ENCODE measurements at places on chromosomes 6 and 20. TPM values are rescaled to one million over a fixed set of nuclear protein-coding genes. Genes with fewer than 3 reads are reported as not detected.

THBD gene
- 79.6 TPM for polyA plus RNA-seq

ZFP64 gene
- 9.3 TPM for polyA plus RNA-seq

RAET1L gene
- polyA plus RNA-seq, result not detected

- no peak overlapping the region for H3K27ac ChIP-seq
- H3K36me3 ChIP-seq, result no peaks in the 10 kb centered on the region
- no peaks in the 10 kb centered on the region for H3K27me3 ChIP-seq
- H3K4me3 ChIP-seq, result no peak overlapping the region
Observed at GRCh38 chr6:19477563-19477962, 359.6 kb upstream of the ID4 start.

GRCh38 chr6:32439602-32440214, at the start of gene HLA-DRA:
HLA-DRA (plus strand) TSS chr6:32439887; CDS start chr6:32439951, 64 bp downstream.
- H3K4me1 ChIP-seq, result no peaks in the 10 kb centered on the region
- no peaks in the 10 kb centered on the region for H3K27me3 ChIP-seq
- H3K4me3 ChIP-seq, result no peak within 1 kb of the TSS

DNA sequence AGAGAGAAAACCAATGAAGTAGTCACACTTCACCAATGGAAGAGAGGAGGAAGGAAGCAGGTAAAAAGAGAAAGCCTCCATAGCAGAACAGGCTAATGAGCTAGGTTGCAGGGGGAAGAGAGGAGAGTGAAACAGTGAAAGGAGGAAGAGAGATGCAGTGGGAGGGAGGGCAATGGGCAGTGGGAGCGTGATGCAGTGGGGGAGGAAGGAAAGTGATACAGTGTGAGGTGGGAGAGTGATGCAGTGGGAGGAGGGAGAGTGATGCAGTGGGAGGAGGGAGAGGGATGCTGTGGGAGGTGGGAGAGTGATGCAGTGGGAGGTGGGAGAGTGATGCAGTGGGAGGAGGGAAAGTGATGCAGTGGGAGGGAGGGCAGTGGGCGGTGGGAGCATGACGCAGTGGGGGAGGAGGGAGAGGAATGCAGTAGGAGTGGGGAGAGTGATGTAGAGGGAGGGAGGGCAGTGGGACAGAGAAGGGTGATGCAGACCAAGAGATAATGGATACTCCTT, 29.7 kb downstream of the COL12A1 start:
- no peak overlapping the region for H3K27ac ChIP-seq
- H3K36me3 ChIP-seq, result no peaks in the 10 kb centered on the region
- DNase-seq, result no peak
- no peaks in the 10 kb centered on the region for H3K4me1 ChIP-seq

DNA sequence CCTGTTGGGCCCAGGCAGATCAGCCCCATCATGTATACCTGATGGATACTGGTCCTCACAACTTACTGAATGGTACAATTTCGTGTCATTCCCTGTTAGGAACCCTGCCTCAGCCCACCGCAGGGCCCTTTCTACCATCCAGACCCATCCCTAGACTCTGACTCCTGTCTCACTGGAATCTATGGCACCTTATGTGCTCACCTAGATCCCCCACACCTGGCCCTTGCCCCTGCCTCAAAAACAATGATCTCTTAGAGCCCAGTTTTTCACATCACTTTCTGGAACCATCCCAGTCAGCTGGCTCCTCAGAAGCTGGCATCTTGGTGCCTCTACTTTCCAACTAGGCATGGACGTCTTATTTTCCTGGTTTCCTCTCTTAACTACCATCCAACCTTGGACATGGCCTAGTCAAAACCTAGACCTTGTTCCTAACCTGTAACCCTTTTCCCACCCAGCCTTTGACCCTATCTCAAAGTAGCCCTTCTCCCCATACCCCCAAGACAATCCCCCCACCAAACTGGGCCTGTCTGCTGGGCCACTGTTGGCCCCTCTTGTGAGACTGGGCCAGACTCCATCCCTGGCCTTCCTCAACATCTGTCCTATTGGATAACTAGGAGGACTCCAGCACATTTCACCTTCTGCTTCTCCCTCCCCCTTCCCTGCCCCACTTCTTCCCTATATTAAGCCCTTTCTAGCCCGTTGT, 981 bp downstream of the HM13 start:
- peak overlapping the region; percentile 89 for H3K4me3 ChIP-seq
- H3K36me3 ChIP-seq, result no peaks in the 10 kb centered on the region
- H3K27me3 ChIP-seq, result no peaks in the 10 kb centered on the region
- H3K27ac ChIP-seq, result peak overlapping the region; percentile 83

- peak overlapping the region; percentile 78 for H3K27ac ChIP-seq
- H3K4me3 ChIP-seq, result no peak overlapping the region
- H3K4me1 ChIP-seq, result peaks cover 25% of the 10 kb centered on the region
- no peak for DNase-seq
- no peaks in the 10 kb centered on the region for H3K36me3 ChIP-seq
Observed at GRCh38 chr6:14309516-14309915, 191.9 kb downstream of the CD83 start.

DNA sequence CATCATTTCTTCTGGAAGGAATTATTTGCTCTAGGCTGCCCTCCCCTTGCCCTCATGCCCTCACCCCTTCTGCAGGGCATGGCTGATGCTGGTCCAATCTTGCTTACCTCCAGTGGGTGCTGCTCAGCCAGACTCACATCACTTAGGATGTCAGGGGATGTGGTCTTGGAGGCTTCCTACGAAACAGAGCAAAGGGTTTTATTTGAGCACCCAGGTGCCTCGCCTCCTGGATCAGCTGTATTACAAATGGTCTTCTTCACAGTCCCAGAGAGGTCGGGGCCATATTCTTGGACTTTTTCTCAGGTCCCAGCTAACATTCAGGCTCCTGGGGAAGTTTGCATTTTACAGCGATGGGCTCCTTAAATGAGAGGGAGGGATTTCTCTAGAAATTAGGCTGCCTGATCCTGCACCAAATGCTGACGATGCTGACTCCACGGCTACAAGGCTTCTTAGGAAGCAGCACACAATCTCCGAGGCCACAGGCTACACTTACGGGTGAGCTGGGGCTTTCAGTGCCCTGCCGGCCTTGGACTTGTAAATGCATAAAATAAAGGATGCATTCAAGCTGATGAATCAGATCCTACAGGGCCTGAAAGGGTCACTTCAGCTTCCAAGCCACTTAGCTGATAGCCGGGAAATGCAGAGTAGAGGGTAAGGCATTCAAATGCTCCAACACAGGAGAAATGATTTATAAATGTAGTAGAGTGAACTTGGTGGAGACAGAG, 159.8 kb upstream of the ECI2 start:
- peaks cover under 1% of the 10 kb centered on the region for H3K4me1 ChIP-seq
- no peaks in the 10 kb centered on the region for H3K36me3 ChIP-seq
- DNase-seq, result no peak
- no peak overlapping the region for H3K4me3 ChIP-seq
- H3K27me3 ChIP-seq, result no peaks in the 10 kb centered on the region

HSPA1L gene
- 1.0 TPM for polyA plus RNA-seq

- no peak overlapping the region for H3K4me3 ChIP-seq
- H3K27ac ChIP-seq, result no peak overlapping the region
- H3K4me1 ChIP-seq, result no peaks in the 10 kb centered on the region
Observed at GRCh38 chr6:92777146-92777740, 642.1 kb downstream of the EPHA7 start.

CBLN4 gene
- 1.6 TPM for polyA plus RNA-seq

DNA sequence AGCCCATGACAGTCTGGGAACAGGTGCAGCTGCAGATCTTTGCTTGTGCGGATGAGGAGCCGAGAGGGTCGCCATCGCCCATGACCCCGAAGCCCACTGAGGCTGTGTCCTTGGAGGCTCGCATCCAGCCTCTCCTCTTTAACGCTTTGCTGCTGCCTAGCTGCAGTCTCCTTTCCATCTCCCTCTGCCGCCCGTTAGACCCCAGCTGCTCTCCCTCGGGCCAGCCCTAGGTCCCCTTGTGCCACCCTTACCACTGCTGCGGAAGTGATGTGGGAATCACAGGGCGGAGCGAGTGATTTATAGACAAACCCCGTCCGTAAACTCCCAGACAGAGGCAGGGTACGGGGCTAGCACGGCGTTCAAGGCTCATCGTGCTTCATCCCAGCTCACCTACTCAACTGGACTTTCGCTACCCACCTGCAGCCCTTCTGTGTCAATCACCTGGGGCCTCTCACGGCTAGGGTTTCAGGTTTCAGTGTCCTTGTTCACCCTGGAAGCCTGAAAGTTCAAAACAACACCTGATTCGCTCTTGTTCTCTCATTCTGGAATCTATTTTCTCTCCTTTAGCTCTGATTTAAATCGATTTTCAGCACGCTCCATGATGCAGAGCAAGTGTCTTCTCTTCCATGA, 76.1 kb downstream of the PAX1 start:
- no peaks in the 10 kb centered on the region for H3K4me1 ChIP-seq
- DNase-seq, result no peak

FOXA2 gene
- 17.5 TPM for polyA plus RNA-seq

GFOD1 gene
- 2.3 TPM for polyA plus RNA-seq

DNA sequence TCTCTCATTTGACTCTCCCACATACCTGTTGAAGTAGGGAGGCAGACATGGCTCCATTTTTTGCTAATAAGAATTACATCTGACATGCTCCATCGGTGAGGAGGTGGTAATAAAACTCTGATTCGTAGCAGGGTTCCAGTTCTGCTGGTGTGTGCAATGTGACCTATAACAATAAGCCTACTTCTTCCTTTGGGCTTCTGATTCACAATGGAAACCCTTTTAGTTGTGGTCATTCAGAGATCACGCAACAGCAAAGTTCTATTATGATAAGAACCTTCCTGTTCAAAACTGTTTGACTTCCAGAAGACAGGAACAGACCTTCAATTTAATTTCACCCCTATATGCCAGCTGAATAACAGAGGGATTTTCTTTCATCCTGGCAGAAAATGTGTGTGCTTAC, 31.4 kb upstream of the GSTA4 start:
- H3K36me3 ChIP-seq, result no peaks in the 10 kb centered on the region
- no peak for DNase-seq
- no peak overlapping the region for H3K27ac ChIP-seq
- no peaks in the 10 kb centered on the region for H3K27me3 ChIP-seq

ULBP2 gene
- polyA plus RNA-seq, result 0.15 TPM

- H3K36me3 ChIP-seq, result no peaks in the 10 kb centered on the region
- no peaks in the 10 kb centered on the region for H3K4me1 ChIP-seq
- H3K27me3 ChIP-seq, result no peaks in the 10 kb centered on the region
- no peak overlapping the region for H3K27ac ChIP-seq
- H3K4me3 ChIP-seq, result no peak overlapping the region
- DNase-seq, result no peak
Observed at GRCh38 chr6:45187836-45188235, 140.3 kb upstream of the RUNX2 start.

- H3K27ac ChIP-seq, result peak overlapping the region; percentile 57
- DNase-seq, result peak; percentile 23
- no peak overlapping the region for H3K4me3 ChIP-seq
- H3K36me3 ChIP-seq, result no peaks in the 10 kb centered on the region
Observed at GRCh38 chr6:40936818-40937251, 102.2 kb downstream of the UNC5CL start.

DNA sequence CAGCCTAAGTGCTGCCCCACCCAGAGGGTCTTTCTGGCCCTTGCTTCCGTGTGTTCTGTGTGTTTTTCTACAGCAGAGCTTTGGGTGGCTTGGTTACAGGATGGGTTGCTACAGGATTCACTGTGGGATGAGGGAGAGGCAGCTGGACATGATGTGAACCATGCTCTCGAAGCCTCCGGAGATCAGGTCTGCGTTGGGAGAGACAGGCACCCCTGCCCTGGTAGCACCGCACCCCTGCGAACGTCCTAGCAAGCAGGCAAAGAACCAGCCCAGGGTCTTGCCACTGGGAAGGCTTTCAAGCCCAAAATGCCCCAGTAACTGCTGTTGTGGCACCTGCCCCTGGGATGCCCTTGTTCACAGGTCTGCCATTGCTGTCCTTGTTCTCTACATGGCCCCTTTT, 66.4 kb downstream of the IGF2R start:
- no peak overlapping the region for H3K4me3 ChIP-seq
- no peaks in the 10 kb centered on the region for H3K27me3 ChIP-seq
- H3K27ac ChIP-seq, result no peak overlapping the region
- DNase-seq, result no peak
- peaks cover 3% of the 10 kb centered on the region for H3K4me1 ChIP-seq
- no peaks in the 10 kb centered on the region for H3K36me3 ChIP-seq

GRCh38 chr6:169069356-169069755, 184.3 kb downstream of the THBS2 start:
- H3K4me3 ChIP-seq, result no peak overlapping the region
- no peaks in the 10 kb centered on the region for H3K27me3 ChIP-seq
- peaks cover 4% of the 10 kb centered on the region for H3K4me1 ChIP-seq
- no peak overlapping the region for H3K27ac ChIP-seq

- H3K27ac ChIP-seq, result no peak overlapping the region
- no peak for DNase-seq
- no peaks in the 10 kb centered on the region for H3K4me1 ChIP-seq
- H3K27me3 ChIP-seq, result no peaks in the 10 kb centered on the region
- no peaks in the 10 kb centered on the region for H3K36me3 ChIP-seq
Observed at GRCh38 chr6:163897669-163898068, 483.2 kb downstream of the QKI start.

DNA sequence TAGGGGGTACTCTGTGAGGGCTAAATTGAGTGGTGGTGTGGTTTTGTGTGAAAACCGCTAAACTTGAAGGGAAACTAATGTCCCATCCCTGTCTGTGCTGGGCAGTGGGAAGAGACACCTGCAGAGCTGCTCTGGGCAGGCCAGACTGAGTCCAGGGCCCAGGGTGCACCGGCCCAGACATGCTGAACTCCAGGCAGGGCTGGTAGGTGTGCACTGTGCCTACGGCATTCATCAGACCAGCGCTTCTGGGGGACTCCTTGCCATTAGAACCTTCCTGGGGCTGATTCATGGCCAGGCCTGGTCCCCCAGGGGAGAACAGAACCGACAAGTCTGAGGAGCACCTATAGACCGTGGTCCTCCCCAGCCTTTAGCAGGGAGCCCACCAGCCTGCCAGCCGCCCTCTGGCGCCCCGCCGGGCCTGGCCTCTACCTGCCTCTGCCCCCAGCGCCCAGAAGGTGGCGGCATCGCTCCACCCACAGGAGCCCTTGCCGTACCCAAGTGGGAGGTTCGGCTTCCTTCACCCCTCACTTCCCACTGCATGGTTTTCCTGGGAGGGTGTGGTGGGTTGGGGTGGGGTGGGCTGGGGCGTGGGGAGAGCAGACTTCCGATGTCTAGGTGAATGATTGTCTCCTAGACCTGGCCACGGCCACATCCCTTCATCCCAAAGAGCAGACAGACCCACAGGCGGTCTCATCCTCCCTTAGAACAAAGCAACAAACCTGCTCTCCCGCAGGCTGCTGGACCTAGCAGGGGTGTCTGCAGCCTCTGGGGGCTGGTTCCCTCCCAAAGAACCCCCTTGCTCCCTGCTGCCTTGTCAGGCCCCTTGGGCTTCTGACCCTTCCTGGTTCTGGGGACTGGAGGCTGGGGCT, 15.5 kb downstream of the CCDC167 start:
- H3K36me3 ChIP-seq, result no peaks in the 10 kb centered on the region
- H3K27me3 ChIP-seq, result no peaks in the 10 kb centered on the region
- no peaks in the 10 kb centered on the region for H3K4me1 ChIP-seq
- no peak overlapping the region for H3K4me3 ChIP-seq
- no peak overlapping the region for H3K27ac ChIP-seq
- DNase-seq, result peak; percentile 79

Measured in hepatocyte (in vitro differentiated cells).